ENCODE measurements at places on chromosomes 2 and 18.

DNA sequence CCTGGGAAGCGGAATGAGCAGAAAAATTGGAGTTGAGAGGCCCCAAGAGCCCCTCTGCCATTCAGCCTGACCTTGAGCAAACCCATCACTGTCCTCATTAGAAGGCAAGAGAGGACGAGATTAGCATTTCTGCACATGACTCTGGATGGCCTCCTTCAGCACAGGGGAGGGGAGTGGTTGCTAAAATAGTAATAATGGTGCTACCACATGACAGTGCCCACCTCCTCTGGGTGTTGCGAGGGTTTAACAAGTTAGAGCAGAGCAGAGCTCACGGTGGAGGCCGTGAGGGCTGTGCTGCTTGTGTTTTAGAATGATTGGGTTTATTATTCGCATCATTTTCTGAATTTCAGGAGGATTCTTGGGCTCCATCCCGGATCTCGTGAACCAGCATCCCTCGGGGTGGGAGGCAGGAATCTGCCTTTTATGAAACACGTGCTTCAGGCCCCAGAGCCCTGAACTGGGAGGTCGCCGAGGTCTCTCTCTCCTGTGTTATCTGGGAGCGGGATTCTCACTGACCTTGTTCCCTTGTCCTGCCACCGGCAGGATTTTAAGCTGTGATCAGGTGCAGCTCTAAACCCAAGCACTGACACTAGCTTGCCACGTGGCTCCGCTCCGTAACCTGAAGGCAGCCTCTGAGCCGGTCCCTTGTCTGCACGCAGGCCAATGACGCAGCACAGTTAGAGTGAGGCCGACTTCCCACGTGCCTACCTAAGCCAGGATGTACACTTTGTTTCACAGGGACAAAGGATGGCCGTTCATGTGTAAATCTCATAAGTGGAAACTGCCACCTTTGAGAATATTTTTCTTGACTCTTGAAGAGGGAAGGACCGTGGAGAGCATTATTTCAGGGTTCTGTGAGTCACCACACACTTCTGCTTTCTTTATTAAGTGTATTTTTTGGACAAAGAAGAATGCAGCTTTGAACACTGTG lies 142.3 kb downstream of the ACOXL start:
- H3K27ac ChIP-seq = no peak overlapping the region
- no peak for DNase-seq
- peaks cover 3% of the 10 kb centered on the region for H3K27me3 ChIP-seq
- H3K4me3 ChIP-seq = no peak overlapping the region
- H3K36me3 ChIP-seq = no peaks in the 10 kb centered on the region
- H3K4me1 ChIP-seq = peaks cover 17% of the 10 kb centered on the region

DNA sequence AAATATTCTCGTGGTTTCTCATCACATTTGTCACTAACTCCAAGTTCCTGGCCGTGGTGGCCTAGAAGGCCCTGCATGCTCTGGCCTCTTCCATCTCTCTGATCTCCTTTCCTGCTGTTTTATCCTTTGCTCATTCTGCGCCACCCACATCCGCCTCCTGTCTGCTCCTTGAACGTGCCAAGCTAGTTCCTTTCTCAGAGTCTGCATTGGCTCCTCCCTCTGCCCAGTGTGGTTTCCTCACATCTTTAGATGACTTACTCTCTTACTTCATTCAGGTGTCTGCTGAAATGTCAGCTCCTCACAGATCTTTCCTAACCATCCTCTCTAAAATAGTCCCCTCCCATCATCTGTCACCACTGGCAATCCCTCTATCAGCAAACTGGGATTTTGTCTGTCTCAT lies 158.6 kb upstream of the RBMS1 start:
- H3K36me3 ChIP-seq = no peaks in the 10 kb centered on the region
- H3K27me3 ChIP-seq = no peaks in the 10 kb centered on the region
- no peak overlapping the region for H3K27ac ChIP-seq
- H3K4me1 ChIP-seq = no peaks in the 10 kb centered on the region
- no peak for DNase-seq

DNA sequence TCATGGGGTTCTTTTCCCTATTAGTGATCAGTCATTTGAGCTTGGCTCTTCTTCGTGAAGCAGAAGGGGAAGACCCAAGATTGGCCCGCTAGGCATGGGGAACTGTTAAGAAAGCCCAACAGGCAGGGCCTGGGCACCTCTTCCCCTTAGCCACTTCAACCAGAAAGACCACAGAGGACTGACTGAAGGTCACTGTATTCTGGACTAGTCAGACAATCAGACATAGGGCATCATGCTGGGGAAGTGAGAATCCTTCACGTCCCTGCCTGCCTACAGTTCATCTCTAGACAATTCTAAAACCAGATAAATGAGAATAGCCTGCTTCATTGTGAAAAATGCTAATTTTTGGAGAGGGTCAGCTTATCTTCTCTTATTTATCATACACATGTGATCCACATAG lies 28.1 kb downstream of the FAP start:
- no peaks in the 10 kb centered on the region for H3K4me1 ChIP-seq
- H3K27me3 ChIP-seq = no peaks in the 10 kb centered on the region
- H3K4me3 ChIP-seq = no peak overlapping the region
- H3K27ac ChIP-seq = no peak overlapping the region
- no peak for DNase-seq
- H3K36me3 ChIP-seq = no peaks in the 10 kb centered on the region

GRCh38 chr2:100427627-100428258 lies 10.3 kb upstream of the CHST10 start:
- no peak overlapping the region for H3K27ac ChIP-seq
- H3K4me3 ChIP-seq = no peak overlapping the region
- H3K4me1 ChIP-seq = no peaks in the 10 kb centered on the region
- H3K36me3 ChIP-seq = no peaks in the 10 kb centered on the region

GRCh38 chr18:73087282-73087977 lies 219.6 kb upstream of the NETO1 start:
- no peak for DNase-seq
- H3K4me1 ChIP-seq = no peaks in the 10 kb centered on the region
- H3K27ac ChIP-seq = no peak overlapping the region
- H3K4me3 ChIP-seq = no peak overlapping the region
- no peaks in the 10 kb centered on the region for H3K27me3 ChIP-seq

DNA sequence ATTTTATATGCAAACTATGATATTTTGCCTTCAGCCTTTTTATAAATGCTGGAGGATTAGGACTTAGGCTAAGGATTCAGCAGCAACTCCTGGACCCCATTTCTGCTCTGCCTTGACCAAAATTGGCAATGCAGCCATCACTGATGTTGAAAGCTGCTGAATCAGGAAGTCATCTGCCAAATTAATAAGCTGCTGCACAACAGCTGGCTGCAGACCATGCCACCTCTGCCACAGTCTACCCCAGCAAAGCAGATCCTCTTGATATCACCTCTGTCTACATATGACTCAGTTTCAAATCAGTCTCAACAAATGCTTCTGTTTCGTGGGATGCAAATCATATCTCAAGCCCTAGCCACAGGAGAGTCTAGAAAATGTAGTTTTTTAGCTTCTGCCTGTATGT lies 7.1 kb upstream of the SOS1 start:
- no peak overlapping the region for H3K4me3 ChIP-seq
- peak; percentile 40 for DNase-seq
- 0 out of 2 replicates have a peak, but pooled peaks cover 2% of the 10 kb centered on the region for H3K4me1 ChIP-seq
- no peaks in the 10 kb centered on the region for H3K27me3 ChIP-seq

DNA sequence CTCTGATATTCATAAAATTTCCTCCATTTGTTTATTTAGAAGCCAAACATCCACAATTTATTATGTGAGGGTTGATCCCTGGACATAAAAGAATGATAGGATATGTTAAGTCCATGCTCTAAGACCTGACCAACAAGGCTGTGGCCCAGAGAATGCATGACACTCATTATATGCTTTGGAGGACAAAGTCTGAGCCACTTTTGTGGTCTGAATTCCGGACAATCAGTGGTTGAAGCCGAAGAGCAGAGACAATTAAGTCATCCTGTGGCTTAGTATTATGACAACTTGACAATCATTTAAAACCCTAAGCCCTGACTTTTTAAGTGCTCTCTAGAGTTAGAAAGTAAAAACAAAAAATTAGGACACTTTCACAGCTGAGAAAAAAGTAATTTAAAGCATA lies 483.3 kb downstream of the PLCL1 start:
- no peak overlapping the region for H3K4me3 ChIP-seq
- H3K4me1 ChIP-seq = no peaks in the 10 kb centered on the region
- no peaks in the 10 kb centered on the region for H3K36me3 ChIP-seq
- H3K27ac ChIP-seq = no peak overlapping the region
- DNase-seq = no peak

GRCh38 chr2:85886590-85886989 lies 2.2 kb downstream of the ST3GAL5 start:
- peak overlapping the region; percentile 38 for H3K27ac ChIP-seq
- H3K4me3 ChIP-seq = peak overlapping the region; percentile 85
- H3K4me1 ChIP-seq = peaks cover 19% of the 10 kb centered on the region
- peaks cover 9% of the 10 kb centered on the region for H3K36me3 ChIP-seq
- peak; percentile 77 for DNase-seq
- no peaks in the 10 kb centered on the region for H3K27me3 ChIP-seq

GRCh38 chr2:33038799-33039198 lies 92.0 kb downstream of the LTBP1 start:
- no peak overlapping the region for H3K27ac ChIP-seq
- DNase-seq = no peak
- H3K36me3 ChIP-seq = no peaks in the 10 kb centered on the region
- H3K4me1 ChIP-seq = 0 out of 2 replicates have a peak, but pooled peaks cover 1% of the 10 kb centered on the region

DNA sequence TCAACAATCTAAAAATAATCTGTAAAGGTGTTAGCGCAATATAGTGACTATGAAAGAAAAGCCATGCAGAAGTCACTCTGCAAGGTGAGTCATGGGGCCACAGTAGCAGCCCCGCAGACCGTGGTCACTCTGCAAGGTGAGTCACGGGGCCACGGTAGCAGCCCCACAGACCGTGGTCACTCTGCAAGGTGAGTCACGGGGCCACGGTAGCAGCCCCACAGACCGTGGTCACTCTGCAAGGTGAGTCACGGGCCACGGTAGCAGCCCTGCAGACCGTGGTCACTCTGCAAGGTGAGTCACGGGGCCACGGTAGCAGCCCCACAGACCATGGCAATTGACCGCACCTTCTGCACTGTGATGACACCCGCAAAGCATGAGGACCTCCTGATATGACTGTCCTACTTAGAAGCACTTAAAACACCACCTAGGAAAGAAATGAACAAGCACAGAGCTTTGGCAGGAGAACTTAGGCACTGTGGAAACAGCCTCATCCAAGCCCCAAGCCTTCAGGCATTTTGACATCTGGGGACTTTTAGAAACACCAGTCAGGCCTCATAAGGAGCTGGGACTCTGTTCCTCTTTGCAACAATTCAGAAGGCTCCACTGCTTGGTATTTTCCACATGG lies 70.1 kb downstream of the LDLRAD4 start:
- H3K4me1 ChIP-seq = no peaks in the 10 kb centered on the region
- DNase-seq = no peak
- H3K27ac ChIP-seq = no peak overlapping the region
- no peak overlapping the region for H3K4me3 ChIP-seq

GRCh38 chr2:227849906-227850305 lies 21.5 kb upstream of the DAW1 start:
- no peak for DNase-seq
- H3K4me1 ChIP-seq = peaks cover 3% of the 10 kb centered on the region
- no peak overlapping the region for H3K4me3 ChIP-seq

- H3K4me1 ChIP-seq = peaks cover 37% of the 10 kb centered on the region
- DNase-seq = peak; percentile 15
- H3K27me3 ChIP-seq = no peaks in the 10 kb centered on the region
- H3K27ac ChIP-seq = no peak overlapping the region
- H3K36me3 ChIP-seq = no peaks in the 10 kb centered on the region
- no peak overlapping the region for H3K4me3 ChIP-seq
Observed at GRCh38 chr18:44729631-44730101, 49.0 kb downstream of the SETBP1 start.

DNA sequence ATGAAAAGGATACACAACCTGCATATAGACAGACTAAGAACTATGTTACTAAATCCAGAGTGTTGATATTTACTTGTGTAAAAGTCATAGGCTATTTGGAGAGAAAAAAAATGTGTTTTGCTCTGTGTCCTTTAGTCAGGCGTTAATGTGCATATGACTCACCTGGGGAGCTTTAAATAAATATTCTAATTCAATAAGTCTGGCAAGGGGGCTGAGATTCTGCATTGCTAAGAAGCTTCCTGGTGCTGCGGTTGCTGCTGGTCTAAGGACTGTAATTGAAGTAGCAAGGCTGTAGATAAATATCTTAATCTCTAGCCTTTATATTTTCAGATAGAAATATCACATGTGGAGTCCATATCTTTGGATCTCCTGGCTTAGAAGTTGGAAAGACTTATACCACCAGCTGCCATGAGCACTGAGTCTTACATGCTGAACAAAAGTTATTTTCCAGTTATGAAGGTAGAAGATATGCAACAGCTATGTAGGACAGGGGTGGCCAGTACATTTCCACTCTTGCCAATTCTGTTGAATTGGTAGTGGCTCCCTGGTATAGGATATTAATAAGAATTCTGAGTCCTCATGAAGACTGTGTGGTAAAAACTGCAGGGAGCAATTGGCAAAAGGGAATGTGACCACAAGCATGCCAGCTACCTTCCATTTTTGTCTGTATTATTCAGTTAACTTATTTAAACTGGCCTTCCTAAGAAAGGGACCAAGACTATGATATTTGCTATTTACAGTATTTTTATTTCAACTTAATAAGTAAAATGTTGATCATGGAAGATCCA lies 4.8 kb downstream of the SPAG16 start:
- no peak overlapping the region for H3K27ac ChIP-seq
- DNase-seq = no peak
- H3K36me3 ChIP-seq = peaks cover 4% of the 10 kb centered on the region
- no peak overlapping the region for H3K4me3 ChIP-seq

- H3K4me1 ChIP-seq = peaks cover 5% of the 10 kb centered on the region
- no peak overlapping the region for H3K4me3 ChIP-seq
- DNase-seq = no peak
- H3K27me3 ChIP-seq = no peaks in the 10 kb centered on the region
- H3K27ac ChIP-seq = no peak overlapping the region
- no peaks in the 10 kb centered on the region for H3K36me3 ChIP-seq
Observed at GRCh38 chr2:63755965-63756364, 85.7 kb upstream of the UGP2 start.

Data from SJCRH30 (cell line).